ENCODE measurements at places on chromosomes 5 and 9.
A peak's percentile ranks its signal among the peaks of the same experiment; 100 is the strongest.

DNA sequence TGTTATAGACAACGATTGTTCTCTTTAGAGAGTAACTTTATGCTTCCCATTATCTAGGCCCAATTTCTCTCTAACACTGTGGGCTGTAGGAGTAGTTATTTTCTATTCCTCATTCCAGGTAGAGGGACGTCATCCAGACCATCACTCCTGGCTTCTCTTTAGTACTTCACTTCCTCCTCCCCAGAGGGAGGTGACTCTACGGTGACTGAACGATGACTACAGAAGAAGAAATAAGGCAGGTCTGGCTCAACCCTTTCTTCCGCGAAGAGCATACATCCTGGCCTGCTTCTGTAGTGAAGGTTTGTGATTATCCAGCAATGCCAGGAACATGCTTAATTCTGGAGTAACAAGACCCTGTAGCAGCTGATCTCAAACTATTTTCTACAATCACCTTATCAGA lies 50.8 kb downstream of the HMGCR start:
- no peak for DNase-seq

DNA sequence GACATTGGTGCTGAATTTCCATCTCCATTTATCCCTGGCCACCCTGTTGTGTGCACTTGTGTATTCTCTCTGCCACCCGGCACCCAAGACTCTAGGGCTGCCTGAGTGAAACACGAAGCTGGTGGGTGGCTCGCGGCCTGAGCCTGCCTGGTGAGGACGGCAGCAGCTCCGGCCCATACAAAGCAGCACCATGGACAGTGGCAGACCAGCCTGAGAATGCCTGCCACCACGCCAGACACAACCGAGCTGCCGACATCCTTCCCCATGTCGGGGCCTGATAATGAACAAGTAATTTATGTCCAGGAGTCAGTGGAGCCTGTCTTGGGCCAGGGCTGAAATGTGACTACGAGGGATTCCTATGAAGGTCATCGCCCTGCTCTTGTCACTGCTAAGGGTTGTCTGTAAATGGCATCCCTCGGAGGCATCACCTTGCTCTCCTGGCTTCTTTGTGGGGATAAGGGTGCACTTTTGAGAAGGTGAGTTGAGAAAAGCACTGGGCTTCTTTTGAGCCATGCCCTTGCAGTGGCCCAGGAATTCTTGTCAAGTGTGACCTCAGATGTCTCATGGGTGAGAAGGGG lies 175.7 kb downstream of the MELK start:
- DNase-seq, result no peak

- DNase-seq, result no peak
Measured at GRCh38 chr9:89654025-89654662, 49.3 kb downstream of the GADD45G start.

DNA sequence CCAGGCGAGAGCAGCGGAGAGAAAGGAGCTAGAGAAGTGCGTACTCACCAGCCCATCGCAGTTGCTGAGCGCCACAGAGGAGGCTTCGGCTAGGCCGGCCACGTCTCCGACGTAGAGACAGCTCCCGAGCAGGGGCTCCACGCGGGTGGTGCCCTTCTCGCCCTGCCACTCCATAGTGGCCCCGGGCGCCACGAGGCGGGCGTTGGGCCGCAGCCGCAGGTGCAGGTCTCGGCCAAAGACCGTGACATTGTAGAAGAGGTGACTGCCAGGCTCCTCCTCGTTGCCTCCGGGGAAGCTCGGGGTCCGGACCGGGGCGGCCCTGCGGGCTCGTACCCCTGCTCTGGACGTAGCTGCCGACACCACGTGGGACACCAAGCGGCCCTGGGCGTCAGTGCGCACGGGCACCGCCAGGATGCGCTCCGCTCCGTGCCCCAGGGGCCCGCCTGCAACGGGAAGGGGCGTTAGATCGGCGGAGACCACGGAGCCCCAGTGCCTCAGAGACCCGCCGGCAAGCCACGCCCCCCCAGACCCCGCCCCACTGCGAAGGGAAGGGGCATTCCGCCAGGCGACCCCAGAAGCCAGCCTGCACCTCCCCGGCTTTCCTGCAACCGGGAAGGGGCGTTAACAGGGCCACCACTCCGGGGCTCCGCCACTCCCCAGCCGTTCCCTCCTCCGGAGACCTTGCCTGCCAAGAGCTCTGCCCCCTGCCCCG lies 1.4 kb downstream of the ADAMTS2 start:
- no peak for DNase-seq

DNA sequence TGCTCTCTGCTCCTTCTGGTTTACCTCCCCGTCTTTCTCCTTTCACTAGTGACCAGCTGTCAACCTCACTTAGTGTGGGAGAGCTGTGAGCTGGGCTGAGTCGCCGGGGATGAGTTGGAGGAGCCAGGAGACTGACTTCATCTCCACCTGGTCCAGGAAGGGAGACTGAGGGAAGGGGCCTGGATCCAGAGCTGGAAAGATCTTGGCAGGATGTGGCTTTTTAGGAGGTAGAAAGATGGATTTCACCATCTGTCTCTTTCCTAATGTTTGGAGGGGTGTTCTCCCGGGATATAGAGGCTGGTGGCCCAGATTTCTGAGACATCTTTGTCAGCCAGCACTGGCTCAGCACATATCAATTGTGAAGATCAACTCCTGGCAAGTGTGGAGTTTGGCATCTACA lies 37.1 kb upstream of the TNC start:
- no peak for DNase-seq

- DNase-seq, result no peak
Measured at GRCh38 chr5:66660396-66660795, 64.2 kb downstream of the MAST4 start.

DNA sequence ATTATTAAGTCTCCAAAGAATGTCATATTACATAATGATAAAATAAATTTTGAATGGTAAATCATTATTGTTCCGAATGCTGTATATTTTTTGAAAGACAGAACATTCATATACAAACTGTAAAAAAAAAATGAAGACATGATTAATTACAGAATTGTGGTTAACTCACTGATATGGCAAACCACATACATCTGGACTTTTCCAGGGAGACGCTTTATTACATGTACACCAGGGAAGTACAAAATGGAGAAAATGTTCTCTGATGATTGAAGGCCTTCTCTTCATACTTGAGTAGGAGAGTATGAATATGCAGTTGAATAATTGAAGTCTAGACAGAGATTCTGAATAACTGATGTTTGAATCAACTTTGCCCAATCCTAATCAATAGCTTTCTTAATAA lies 1886.9 kb downstream of the EFNA5 start:
- DNase-seq, result no peak

- no peak for DNase-seq
Measured at GRCh38 chr9:101564252-101564651, 30.5 kb downstream of the PPP3R2 start.

DNA sequence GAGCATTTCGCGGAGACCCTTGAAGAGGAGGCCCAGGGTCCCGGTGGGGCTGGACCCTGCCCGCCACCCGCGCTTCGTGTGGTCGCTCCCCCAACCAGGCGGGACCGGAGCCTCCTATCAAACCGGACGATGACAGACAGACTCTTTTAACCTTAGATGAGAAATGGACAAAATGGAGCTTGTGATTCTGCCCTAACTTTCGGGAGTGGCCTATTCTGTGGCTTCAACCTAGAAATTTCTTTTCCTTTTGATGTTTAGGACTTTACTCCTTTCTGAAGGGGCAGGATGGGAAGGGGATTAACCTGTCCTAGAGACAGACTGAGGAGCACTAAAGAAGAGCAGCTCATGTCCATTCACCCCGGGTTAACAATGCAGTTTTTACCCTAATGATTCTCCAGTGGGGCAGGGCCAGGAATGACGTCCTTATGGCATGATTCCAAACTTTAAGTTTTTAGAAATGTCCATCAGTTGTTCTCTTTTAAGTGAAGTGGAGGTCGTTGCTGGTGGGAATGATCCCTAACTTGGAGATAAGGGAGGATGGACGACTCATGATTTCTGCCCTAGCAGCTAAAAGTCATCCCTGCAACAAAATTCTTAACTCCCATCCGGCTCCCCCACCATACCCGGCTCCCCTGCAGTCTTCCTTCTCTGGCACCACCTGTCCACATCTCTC lies 1.0 kb downstream of the NIPSNAP3A start:
- no peak for DNase-seq

GRCh38 chr9:88017096-88017495 lies 42.8 kb upstream of the CDK20 start:
- DNase-seq, result no peak

- DNase-seq, result no peak
Measured at GRCh38 chr5:134626369-134627014, 6.1 kb downstream of the SAR1B start.

GRCh38 chr9:83934569-83935275 lies 13.5 kb upstream of the KIF27 start:
- DNase-seq, result no peak

DNA sequence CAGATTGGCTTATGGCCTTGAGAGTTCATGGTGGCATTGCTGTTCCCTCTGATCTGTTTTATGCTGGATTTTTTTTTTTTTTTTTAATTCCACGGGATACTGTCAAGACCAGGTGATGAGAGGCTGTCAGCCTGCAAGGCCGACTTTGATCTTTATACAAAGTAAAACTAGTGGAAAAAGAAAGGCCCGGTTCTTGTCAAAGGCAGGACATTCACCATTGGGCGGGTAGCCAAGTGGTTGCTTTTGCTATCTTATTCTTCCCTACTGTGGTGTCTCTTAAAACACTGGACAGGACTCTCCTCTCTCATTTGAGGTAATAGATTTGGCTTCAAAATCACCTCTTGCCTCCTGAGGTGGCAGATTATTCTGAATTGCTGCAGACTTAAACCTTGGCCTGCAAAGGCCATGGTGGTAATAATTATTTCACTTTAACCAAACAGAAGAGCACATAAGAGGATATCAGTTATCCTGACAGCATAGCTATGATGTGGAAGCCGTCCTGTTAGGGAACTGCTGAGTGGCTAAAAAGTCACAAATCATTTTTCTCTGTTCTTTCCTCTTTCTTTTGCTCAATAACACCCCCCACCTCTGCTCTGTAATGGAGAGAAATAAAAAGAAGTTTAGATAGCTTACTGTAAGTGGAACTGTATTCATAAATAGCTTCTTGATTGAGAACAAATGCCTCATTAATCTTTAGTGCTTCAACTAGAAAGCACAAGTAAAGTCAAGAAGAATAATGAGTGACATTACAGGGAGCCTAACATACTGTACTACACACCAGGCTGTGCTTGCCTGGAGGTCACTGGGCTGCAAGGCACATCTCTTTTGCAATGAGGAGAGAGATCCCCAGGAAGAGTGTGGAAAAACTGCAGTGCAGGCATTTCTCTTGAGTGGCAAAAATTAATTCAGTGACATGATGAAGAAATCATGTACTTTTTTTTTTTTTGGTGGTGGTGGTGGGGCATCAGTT lies 275.6 kb downstream of the KDM4C start:
- no peak for DNase-seq

DNA sequence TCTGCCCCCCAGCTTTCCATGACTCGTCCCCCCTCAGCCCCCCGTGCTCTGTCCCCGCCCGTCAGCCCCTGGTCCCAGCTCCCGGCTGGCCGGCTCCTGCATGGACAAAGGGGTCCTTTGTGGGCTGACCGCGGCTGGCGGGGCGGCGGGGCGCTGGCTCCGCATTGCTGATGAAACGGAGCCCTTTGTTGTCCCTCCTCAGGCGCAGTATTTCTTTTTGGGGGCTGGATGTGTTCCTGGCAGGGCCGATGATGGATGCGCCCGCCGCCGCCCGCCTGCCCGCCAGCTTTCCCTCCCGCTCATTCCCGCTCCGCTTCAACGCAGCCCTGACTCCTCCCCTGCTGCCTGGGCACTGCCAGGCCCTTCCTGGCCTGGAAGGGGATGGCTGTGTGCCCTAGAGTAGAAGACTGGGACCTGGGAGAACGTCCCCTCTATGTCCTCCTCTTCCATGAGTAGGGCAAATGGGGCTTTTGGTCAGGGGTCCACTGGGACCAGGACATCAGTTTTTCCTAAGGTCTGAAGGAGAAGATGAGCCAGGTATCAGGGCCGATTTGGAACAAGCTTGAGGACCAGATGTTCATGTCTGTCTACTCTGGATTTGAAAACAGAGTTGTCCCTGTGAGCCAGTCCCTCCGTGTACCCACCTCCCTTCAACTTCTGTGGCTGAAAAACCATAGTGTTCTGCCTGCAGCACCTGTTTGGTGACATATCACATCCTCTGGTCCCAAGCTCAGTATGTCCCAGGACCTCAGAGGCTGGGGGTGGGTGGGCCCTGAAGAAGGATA lies 29.0 kb downstream of the CXXC5 start:
- no peak for DNase-seq

- DNase-seq, result no peak
Measured at GRCh38 chr9:106915851-106916250, 52.9 kb downstream of the ZNF462 start.

DNA sequence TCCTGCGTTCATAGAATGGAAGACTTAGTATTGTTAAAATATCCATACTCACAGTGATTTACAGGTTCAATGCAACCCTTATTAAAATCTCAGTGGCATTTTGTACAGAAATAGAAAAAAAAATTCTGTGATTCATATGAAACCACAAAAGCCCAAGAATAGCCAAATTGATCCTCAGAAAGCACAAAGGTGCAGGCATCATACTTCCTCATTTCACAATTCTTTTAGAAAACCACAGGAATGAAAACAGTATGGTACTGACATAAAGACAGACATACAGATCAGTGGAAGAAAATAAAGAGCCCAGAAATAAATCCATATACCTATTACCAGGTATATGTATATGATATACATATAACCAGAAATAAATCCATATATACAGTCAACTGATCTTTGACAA lies 86.8 kb upstream of the MEGF10 start:
- no peak for DNase-seq

GRCh38 chr5:149030392-149030791 lies 32.5 kb downstream of the SH3TC2 start:
- DNase-seq, result peak; percentile 79

DNA sequence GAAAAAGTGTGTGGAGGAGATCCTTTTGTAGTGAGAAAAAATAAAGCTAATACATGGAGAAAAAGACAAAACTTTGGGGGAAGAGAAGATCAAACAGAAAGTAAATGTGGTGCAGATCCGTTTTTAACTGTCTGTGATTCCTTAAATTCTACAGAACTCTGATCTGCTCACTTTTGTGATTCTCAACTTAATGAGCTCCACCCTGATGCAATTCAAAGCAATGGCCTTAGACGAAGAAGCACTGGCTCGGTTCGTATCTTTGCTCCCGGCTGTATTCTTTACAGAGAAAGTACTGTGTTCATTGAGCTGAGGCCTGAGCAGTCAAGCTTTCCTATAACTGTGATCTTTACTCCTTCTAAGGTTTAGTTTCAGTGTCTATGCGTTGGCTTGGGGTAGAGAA lies 453.4 kb downstream of the DMAC1 start:
- DNase-seq, result no peak

DNA sequence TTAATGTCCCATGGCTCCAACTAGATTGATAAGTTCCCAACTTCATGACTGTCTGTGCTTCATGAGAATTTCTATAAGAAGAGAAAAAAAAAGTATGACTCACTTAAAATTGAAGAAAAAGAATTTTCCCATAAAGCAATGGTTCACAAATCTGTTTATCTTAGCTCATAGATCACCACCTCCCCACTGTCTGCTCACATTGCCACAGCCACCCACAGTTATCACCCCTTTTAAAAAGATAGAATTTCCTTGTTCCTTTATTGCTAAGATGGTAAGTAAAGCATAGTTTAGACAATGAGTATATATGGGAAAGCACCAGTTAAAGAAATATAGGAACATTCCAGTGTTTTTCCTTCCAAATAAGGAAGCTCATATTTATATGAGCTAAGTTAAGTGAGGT lies 67.1 kb downstream of the ALDH7A1 start:
- peak; percentile 79 for DNase-seq

- DNase-seq, result no peak
Measured at GRCh38 chr5:78801413-78801812, 152.8 kb upstream of the LHFPL2 start.

GRCh38 chr5:73302797-73303147 lies 129.8 kb downstream of the TMEM174 start:
- DNase-seq, result no peak
